ENCODE measurements at places on chromosomes 3 and 15.

GRCh38 chr3:43723121-43723734, 32.5 kb downstream of the ABHD5 start:
- DNase-seq = no peak

GRCh38 chr3:107916171-107916570, 174.7 kb downstream of the CD47 start:
- no peak for DNase-seq

- no peak for DNase-seq
These were observed 7.6 kb downstream of the AGTR1 start for GRCh38 chr3:148705314-148705713.

- no peak for DNase-seq
These were observed 391.0 kb downstream of the ZIC4 start for GRCh38 chr3:147015334-147015733.

DNA sequence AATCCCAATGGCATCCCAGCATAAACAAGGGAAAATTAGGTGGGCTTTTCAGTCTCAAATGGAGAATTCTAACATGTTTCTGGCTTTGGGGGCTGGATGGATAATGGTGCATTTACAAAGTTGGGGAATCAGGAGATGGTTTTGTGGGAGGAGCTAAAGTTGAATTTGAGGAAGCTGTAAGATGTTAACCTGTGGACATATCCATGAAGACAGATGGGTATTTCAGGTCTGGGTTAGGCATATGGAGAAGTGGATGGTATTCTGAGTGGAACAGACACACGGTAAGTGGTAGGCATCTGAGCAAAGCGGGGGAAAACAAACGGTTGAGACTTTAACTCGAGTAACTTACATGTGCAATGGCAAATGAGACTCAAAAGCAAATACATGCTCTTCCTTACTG, 1.7 kb upstream of the LMLN start:
- no peak for DNase-seq

GRCh38 chr3:107076946-107077345, 300.3 kb upstream of the CCDC54 start:
- no peak for DNase-seq

- no peak for DNase-seq
These were observed 343.4 kb downstream of the TBC1D5 start for GRCh38 chr3:17398959-17399551.

GRCh38 chr15:81421461-81421860, 47.4 kb upstream of the TMC3 start:
- DNase-seq = no peak

GRCh38 chr3:130374033-130374432, 28.6 kb downstream of the COL6A5 start:
- DNase-seq = no peak

- no peak for DNase-seq
These were observed 20.1 kb downstream of the FAM3D start for GRCh38 chr3:58646503-58646902.

GRCh38 chr3:49781415-49782199, 4.7 kb downstream of the IP6K1 start:
- no peak for DNase-seq

DNA sequence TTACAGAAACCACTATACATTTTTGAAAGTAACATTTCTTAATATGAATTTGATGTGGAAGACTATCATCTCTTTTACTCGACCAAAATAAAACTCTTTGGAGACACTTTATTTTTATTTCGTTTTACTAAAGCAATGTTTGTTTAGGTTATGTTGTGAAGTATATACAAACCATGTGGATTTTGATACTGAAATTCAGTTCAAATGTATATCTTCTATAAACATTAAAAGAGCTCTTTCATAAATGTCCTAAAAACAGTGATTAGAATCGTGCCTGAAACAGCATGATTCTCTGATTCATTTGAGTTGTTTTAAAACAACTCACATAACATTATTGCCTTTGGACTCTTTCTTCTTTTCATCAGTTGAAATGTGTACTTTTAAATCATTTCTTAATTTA, 373.7 kb upstream of the GOLIM4 start:
- no peak for DNase-seq

GRCh38 chr3:148147903-148148302, 549.8 kb upstream of the AGTR1 start:
- DNase-seq = no peak

Measured in T-helper 9 cell (primary cell).